Renal pelvis (tissue), 12 donors: ENCODE measurements at places on chromosomes 3 and 15. TPM values are rescaled to one million over a fixed set of nuclear protein-coding genes. Genes with fewer than 3 reads are reported as not detected.

The SAMD7 gene
- not detected for polyA plus RNA-seq

DNA sequence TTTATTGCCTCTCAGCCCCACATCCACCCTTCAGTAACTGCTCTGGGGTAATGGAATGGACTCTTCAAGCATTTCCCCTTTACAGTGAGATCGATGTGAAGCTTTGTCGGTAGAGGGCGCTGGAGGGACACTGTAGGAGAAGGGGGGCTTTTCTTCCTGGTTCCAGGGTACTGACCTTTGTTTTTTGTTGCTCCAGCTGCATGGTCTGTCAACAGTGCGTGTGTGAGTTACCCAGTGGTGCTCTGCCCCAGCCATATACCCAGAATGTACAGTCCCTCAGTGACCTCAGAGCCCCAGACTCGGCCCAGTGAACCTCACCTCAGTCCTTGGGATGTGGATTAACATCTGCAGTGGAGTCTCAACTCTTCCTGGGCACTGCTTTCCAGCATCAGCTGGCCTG is 180.3 kb upstream of the TSC22D2 start:
- no peak for DNase-seq

The SPATA12 gene
- 0.17 TPM for polyA plus RNA-seq

DNA sequence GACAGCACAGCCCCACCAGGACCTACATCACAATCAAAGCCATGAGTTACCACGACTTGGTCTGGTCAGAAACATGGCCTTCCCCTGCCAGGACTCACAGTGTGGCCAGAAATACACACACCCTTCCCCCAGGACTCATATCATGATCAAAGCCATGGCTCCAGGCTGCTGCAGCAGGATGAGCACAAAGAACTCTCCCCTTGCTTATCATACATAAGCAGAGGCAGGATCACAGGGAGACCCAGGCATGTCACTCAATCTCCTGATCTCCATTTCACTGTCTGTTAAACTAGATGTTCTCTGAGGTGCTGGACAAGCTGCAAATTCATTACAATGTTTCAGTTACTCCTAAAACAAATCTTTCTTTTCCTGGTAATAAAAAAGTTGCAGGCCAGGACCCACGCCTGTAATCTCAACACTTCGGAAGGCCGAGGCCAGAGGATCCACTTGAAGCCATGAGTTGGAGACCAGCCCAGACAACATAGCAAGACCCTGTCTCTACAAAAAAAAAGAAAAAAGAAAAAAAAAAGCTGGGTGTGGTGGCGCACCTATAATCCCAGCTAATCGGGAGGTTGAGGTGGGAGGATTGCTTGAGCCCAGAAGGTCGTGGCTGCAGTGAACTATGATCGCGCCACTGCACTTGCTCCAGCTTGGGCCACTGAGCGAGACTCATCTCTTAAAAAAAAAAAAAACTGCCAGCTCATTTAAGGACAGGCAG is 1.2 kb downstream of the PFKFB4 start:
- DNase-seq = no peak

DNA sequence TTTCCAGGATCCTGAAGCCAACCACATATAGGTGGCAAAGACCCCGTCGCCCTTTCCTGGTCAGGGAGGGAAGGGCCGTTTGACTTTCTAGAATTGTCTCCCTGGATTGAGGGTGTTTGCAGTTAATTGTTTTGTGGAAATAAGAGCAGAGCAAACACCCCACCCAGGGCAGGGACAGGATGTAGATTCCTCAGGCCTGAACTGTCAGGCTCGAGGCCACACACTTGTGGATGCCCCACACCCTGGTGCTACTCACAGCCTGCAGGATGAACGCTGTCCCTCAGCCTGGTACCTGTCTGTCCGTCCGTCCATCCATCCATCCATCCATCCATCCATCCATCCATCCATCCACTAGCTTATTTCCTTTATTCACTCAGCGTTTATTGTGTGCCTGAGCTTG is 29.9 kb upstream of the FLNB start:
- DNase-seq = no peak

The TGM5 gene
- not detected for polyA plus RNA-seq

GRCh38 chr15:80036071-80036470 is 23.4 kb upstream of the ZFAND6 start:
- DNase-seq = no peak

DNA sequence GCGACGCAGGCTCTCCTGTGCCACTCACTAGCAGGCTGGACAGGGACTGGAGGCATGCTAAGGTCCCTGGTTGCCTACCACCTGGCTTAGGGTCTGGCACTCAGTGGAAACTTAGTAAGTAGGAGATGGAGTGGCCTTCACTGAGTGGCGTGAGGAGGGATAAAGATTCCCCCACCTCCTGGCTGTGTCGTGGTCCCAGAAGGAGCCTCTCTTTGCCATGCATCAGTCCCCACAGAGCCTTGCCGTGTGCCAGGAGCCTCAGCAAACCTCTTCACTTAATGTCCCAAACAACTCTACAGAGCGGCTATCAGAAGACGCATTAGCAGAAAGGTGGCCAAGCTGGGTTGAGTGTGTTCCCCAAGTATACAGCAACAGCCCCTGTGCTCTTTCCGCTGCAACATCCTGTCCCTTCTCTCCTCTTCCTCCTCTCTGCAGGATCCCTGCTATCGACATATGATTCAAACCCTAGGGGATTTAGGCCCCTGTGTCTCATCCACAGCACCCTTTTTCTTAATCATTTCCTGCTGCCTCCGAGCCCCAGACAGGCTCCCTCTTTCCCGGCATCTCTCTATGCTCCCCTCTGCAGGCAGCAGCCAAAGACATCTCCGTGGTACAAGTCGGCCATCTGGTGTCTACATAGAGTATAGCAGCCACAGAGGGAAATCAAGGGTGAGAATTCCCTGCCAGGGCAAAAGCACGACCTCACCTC is 66.7 kb downstream of the SLC6A1 start:
- peak; percentile 35 for DNase-seq

DNA sequence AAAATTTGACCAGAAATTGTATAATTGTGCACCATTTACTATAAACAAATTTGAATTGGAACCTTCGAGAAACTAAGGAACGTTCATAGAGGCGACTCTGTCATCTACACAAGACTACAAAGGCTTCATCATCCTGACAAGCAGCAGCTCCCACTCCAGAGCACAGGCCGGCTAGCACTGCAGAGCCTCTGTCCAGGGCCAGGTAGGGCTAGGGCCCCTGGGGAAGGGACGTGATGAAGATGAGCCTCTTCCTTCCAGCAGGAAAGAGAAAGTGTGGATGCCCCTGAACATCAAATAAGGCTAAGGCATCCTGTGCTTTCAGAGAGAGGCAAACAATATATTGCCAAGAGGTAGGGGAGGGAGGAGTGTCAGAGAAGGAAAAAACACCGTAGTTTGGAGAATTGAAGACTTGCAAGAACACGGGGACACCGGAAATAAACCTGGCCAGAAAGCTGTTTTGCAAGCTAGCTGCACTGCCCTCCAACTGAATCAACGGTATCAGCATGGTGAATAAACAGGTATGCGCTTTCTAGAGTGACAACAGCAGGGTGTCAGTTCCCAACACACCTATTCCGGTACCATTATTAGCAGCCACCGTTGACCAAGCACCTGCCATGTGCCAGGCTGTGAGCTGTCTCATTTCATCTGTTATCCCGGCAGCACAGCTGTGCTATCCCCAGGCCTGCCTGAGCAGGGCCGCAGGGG is 12.4 kb downstream of the XXYLT1 start:
- no peak for DNase-seq

- peak; percentile 74 for DNase-seq
These were observed 114.0 kb downstream of the RFTN1 start for GRCh38 chr3:16399473-16399872.

DNA sequence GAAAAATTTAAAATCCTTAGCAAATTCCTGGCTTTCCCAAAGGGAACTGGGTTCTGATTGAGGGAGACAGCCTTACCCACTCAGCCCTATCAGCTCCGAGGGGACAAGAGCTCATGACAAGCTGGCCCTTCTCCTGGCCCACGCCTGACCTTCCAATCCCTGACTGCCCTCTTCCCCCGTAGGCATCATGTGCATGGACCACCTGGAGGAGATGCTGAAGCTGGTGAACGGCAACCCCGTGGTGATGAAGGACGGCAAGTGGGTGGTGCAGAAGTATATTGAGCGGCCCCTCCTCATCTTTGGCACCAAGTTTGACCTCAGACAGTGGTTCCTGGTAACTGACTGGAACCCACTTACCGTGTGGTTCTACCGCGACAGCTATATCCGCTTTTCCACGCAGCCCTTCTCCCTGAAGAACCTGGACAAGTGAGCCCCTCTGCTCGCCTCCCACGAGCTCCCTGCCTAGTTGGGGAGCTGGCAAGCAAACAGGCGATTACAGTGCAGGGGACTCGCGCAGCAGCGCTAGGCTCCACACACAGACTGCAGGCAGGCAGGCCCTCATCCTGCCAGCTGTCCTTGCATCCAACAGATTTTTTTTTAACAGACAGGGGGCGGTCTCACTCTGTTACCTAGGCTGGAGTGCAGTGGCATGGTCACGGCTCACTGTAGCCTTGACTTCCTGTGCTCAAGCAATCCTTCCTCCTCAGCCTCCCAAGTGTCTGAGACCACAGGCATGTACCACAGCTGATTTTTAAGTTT is 16.8 kb downstream of the RPUSD3 start:
- no peak for DNase-seq

DNA sequence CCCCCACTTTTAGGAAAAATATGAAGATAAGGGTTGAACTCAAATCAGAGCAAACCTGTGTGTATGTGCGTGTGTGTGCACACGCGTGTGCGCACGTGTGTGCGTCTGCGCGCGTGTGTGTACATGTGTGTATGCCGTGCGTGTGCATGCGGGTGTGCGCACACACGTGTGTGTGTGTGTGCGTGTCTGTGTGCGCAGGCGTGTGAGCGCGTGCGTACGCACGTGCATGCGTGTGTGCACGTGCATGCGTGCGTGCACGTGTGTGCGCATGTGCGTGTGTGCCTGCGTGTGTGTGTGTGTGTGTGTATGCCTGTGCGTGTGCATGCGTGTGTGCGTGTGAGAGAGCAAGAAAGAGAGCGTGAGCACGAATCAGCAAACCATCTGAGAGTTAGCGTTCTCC is 20.7 kb downstream of the TNK2 start:
- no peak for DNase-seq

GRCh38 chr3:192246847-192247559 is 480.3 kb downstream of the FGF12 start:
- DNase-seq = no peak

GRCh38 chr15:65088643-65089021 is 12.1 kb downstream of the KBTBD13 start:
- DNase-seq = no peak

DNA sequence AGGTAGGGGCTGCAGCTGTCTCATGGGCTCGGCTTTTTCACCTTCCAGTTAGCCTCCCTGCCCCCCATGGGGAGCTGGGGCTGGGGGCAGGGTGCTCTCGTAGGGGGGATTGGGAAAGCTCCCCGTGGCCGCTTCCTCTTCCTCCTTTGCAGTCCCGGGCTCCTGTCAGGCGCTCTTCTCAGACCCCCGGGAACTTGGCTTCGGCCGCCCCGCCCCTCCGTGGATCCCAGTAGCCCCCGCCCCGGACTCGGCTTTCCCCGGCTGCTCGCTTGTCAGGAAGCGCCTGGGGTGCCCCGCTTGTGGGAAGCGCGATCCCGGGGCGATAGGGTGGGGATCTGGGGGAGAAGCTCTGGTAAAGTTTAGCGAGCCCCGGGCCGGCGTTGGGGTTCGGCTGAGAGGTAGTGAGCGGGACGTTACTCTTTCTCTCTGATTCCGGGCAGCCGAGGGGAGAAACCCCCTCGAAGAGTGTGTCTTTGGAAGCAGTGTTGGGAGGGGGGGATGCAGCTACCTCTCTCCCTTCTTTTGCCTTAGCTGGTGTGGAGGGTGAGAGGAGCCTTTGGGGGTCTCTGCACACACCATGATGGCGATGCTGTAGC is 611 bp downstream of the PIAS1 start:
- peak; percentile 70 for DNase-seq

DNA sequence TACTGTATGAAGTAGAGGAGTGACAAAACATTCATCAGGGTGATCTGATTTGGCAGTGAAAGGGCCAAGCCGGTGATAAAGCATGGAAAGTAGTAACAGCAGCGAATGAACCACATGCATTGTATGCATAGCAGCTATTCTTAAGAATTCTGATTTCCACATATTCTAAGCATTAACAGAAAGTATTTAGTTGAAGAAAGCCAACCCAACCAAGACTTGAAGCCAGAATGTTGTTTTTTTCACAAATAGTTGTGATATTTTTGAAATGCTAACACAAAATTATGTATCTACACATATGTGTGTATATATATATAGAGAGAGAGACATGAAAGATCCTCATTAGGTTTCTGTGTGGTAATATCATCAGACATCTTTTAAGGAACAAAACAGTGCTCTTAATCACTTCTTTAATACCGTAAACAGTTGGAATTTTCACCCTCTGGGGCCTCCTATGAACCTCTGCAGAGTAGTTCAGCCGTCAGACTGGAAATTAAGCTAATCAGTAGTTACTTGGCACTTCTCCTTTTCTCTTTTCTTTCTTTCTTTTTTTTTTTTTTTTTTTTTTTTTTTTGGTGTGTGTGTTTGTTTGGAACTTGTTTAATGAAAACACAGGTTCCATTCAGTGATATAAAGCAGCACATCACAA is 139.6 kb downstream of the CMSS1 start:
- DNase-seq = no peak

DNA sequence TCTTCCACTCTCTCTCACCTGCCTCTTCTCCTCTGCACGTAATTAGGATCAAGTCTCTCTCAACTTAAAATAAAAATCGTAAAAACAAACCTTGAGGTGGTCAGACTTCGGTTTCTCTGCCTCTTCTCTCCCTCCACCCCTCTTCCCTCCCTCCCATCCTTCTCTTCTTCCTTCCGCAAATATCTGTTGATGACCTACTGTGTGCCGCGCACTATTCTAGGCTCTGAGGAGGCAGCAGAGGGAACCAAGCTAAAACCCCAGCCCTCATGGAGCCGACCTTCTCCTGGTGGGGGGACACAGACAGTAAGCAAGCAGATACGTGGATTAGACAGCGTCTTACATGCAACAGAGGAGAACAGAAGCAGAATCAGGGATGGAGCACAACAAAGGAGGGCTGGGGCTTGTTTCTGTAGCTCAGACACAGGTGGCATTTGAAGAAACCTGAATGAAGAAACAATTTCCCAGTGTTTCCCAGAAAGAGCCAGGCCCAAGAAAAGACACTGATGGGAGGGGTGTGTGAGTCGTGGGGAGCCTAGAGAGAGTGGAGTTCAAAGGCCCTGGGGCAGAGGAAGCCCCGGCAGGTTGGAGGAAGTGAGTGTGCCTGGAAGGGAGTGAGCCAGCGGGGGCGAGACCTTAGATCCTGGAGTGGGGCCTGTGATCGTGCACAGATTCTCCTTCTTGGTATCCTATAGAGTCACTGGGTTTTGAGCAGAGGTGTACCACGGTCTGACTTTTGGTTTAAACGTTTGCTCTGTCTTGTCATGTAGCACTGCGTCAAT is 80.5 kb downstream of the TOP2B start:
- DNase-seq = no peak

The GOLGA6L7 gene
- polyA plus RNA-seq = 0.19 TPM

- DNase-seq = no peak
These were observed 48.2 kb downstream of the ATR start for GRCh38 chr3:142530296-142530695.
